ENCODE measurements at places on chromosomes 12 and 14.

GRCh38 chr14:31895206-31895605 lies 181.9 kb upstream of the ARHGAP5 start:
- DNase-seq, result no peak

DNA sequence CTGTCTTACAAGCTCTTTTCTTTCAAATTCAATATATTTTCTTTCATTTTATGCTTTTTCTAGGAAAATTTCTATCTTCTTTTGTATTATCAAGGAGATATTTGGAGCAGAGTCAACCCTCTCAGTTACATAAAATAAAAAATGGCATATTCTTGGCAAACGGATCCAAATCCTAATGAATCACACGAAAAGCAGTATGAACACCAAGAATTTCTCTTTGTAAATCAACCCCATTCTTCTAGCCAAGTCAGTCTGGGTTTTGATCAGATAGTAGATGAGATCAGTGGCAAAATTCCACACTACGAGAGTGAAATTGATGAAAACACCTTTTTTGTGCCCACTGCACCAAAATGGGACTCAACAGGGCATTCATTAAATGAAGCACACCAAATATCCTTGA lies 20.6 kb downstream of the PIK3C2G start:
- no peak for DNase-seq

DNA sequence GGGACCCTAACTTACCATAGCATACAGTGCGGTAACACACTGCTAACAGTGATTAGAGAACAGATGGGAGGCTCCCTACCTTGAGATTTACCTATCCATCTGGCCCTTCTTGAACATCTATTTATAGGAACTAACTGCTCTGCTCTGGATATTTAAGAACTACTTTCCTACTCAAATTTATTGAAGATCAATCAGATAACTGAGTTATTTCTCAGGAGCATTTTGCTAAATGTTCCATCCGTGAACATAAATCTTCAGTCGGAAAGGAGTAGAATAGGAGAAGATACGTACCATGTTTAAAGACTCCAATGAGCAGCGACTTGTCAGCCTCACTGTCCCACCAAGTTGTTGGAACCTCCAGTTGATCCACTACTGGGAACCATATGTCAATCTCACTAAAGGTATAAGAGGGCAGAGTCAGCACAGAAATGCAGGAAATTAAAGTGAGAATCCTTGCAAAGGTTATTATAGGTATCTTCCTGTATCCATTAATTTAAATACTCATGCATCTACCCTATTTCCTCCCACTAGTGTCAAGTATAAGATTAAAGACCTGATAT lies 15.6 kb upstream of the SUPT16H start:
- DNase-seq, result no peak

DNA sequence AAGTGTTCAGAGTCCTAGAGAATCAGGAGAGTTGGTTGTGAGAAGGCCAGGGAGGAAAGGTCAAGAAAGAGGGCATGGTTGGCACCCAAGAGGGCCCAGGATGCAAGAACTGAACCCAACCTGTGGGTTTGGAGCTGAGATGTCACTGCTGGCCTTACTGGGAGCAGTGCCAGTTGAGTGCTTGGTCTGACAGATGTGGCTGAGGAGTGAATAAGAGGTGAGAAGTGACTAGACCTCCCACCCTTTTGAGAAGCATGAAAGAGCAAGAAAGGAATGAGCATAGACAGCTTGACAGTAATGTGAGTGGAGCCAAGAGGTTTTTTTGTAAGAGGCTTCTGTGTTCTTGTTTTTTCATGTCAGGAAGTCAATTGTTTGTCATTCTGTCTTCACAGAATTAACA lies 95.3 kb downstream of the FGD4 start:
- no peak for DNase-seq

GRCh38 chr12:56601503-56601902 lies 28.6 kb downstream of the BAZ2A start:
- no peak for DNase-seq

DNA sequence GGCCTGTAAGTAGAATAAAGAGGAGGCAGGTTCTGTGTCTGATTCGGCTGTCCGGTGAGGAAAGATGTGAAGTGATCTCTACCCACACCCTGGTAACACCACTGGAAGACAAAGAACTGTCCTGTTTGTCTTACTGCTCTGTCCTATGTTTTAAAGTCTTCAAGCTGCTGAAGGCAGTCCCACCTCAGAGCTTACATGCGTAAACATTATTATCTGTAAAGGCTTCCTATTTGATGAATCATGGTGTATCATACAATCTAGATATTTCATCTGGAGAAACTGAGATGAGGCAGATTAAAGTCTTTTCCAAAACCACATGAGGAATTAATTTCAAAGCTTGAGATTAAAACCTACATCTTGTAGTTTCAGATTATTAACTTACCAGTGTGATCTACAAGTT lies 427.6 kb downstream of the ZFP36L1 start:
- DNase-seq, result no peak

DNA sequence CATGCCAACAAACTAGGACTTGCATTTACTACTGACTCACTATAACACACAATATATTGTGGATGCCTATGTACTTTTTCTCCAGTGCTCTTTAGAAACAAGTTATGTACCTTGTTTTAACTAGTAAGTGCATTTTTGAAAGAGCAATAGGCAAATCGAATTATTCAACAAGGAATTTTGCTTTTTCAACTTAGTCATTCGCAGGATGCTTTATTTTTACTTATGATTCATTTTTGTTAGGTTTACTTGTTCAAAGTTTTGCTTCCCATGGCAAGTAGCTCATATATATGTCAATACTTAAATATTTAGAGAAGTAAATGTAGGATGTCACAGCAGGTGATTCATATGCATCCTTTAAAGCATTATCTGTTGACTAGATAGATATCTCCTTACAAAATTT lies 149.8 kb downstream of the PELI2 start:
- no peak for DNase-seq

DNA sequence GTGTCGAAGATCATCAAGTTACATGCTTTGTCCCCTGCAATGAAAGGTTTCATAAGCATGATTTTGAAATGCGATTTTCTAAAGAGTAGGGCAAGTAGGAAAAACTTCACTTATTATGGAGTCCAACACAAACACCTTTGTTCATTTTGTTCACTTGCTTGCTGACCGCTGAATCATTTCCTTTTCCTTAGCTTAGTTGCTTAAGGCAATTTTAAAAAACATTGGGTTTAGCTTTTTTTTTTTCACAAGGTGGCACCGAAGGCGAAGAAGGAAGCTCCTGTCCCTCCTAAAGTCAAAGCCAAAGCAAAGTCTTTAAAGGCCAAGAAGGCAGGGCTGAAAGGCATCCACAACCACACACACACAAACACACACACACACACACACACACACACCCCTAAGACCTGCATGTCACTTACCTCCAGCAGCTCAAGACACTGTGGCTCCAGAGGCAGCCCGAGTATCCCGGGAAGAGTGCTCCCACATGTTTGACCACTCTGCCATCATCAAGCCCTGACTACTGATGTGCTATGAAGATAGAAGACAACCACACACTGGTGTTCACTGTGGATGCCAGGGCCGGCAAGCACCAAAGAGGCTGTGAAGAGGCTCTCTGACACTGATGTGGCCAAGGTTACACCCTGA lies 11.4 kb downstream of the MANSC1 start:
- no peak for DNase-seq

- no peak for DNase-seq
These were observed 1.4 kb downstream of the HSP90AA1 start for GRCh38 chr14:102085488-102085887.

- DNase-seq, result no peak
These were observed 18.8 kb upstream of the NR4A1 start for GRCh38 chr12:52032446-52032803.

DNA sequence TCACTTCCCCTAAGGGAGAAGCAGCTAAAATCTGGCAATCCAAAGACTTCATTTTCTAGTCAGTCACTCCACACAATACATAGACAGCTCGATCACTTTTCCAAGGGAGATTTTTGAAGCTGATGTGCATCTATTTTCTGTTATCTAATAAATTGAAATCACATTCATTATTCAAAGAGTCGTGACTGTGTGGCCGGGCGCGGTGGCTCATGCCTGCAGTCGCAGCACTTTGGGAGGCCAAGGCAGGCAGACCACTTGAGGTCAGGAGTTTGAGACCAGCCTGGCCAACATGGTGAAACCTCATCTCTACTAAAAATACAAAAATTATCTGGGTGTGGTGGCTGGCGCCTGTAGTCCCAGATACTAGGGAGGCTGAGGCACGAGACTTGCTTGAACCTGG lies 27.1 kb upstream of the PTGR2 start:
- DNase-seq, result no peak

GRCh38 chr12:89468648-89469326 lies 55.8 kb downstream of the GALNT4 start:
- DNase-seq, result no peak

DNA sequence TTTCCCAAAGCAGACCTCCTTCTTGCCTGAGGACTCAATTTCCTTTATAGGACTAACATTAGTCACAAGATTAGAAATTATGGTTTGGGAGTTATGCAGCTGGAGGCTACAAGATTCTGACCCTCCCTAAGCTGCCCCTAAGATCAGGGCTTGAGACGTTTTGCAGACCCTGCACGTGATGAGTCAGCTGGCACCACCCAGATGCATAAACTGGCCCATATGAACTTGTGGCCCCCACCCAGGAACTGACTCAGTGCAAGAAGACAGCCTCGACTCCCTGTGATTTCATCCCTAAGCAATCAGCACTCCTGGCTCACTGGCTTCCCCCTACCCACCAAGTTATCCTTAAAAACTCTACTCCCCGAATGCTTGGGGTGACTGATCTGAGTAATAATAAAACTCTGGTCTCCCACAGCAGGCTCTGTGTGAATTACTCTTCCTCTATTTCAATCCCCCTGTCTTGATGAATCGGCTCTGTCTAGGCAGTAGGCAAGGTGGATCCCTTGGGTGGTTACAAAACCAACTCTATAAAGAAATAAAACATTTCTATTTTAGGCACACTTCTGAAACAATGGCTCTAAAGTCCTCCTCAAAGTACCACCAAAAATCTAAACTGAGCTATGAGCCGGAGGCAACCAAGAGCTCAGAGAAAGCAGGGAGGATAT lies 233.4 kb downstream of the TMEM132D start:
- DNase-seq, result no peak

DNA sequence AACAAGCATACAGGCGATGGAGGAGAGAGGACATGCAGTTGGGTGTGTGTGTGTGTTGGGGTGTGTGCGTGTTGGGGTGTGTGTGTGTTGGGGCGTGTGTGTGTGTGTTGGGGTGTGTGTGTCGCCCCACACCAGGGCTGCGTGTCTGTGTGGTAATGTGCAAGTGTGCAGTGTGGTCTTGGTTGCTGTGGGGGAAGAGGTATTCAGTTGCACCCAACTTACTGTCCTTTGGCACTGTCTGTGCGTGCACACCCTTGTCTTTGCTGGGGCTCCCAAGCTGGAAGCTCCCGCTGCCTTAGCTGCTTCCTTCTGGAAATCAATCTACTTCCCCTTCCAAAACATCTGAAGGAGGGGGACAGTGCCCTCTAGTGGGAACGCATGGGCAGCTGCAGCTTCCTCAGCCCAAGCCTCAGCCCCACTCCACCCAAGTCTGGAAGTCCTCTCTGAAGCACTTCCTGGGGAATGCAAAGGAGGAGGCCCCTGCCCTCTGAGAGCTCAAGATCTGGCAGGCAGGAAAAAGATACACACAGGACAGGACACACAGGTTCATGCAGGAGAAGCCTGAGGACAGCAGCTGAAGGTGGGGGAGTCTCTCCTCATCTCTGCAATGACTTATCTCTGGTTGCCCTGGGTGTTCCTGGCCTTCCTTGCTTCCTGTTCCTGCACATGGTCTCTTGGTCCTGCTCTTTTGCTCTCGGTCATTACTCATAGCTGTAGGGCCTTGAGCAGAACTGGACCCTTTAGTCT lies 13.1 kb downstream of the ASIC1 start:
- DNase-seq, result peak; percentile 39

DNA sequence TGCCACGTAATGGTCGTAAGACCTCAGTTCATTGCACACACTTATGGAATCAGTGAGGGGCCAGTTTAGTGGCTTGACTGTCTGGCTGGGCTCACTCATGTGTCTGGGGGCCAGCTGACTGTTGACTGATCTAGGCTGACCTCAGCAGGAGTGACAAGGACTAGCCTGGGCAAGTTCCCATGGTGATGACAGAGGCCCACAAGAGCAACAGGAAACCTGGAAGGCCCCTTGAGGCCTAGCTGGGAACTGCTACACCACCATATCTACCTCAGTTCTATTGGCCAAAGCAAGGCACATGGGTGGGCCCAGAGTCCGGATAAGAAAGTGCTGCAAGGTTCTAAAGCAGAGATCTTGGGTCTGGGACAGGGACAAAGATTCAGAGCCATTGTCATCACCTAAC lies 21.3 kb upstream of the RFLNA start:
- no peak for DNase-seq

- DNase-seq, result no peak
These were observed 275.9 kb downstream of the TMEM132C start for GRCh38 chr12:128542844-128543243.

DNA sequence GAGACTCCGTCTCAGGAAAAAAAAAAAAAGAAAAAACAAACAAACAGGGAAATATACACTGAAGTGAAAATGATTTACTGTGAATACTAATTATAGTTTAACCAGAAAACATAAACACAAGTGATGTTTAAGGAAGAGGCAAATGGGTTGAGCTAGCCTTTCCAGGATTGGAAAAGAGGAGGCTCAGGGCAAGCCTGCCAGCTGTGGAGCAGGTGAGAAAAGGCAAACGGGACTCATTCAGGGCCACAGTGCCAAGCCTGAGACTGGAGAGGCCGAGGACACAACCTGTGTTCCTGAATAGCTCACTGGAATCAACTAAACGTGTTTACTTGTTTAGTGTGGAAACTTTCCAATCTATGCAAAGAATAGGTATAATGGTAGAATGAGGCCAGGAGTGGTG lies 35.7 kb upstream of the MAPKAPK5 start:
- no peak for DNase-seq

- no peak for DNase-seq
These were observed 162.1 kb downstream of the ADCK1 start for GRCh38 chr14:77961847-77962580.

DNA sequence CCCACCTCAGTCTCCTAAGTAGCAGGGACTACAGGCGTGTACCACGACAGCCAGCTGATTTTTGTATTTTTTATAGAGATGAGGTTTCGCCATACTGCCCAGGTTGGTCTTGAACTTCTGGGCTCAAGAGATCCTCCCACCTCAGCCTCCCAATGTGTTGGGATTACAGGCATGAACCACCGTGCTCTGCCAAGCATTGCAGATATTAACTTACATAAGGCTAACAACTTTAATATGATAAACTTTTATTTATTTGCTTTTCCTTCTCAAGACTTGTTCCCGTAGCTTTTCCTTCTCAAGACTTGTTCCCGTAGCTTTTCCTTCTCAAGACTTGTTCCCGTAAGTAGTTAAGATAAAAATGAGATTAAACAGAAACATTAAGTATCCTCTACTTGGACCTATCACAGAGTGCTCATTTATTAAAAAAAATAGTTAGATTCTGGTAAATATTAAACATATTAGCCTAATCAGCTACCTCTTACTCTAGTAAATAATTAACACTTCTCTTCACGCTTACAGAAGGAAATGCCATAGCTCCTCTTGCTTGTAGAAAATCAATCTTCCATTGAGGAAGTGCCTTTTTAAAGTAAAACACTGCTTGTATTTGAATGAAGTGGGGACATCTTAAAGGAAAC lies 157.7 kb upstream of the KITLG start:
- no peak for DNase-seq

Data from stimulated activated CD8-positive, alpha-beta memory T cell treated with anti-CD3 and anti-CD28 coated beads, Interleukin-4, amount 100 ng/mL, for 1 hour (primary cell).